ENCODE measurements at places on chromosomes 7 and 10.

- DNase-seq: no peak
These were observed 38.4 kb downstream of the ARID5B start for GRCh38 chr10:61939902-61940301.

- DNase-seq: no peak
These were observed 293.6 kb downstream of the ARHGAP12 start for GRCh38 chr10:31635009-31635408.

- DNase-seq: no peak
These were observed 111.5 kb upstream of the SVIL start for GRCh38 chr10:29746080-29746797.

DNA sequence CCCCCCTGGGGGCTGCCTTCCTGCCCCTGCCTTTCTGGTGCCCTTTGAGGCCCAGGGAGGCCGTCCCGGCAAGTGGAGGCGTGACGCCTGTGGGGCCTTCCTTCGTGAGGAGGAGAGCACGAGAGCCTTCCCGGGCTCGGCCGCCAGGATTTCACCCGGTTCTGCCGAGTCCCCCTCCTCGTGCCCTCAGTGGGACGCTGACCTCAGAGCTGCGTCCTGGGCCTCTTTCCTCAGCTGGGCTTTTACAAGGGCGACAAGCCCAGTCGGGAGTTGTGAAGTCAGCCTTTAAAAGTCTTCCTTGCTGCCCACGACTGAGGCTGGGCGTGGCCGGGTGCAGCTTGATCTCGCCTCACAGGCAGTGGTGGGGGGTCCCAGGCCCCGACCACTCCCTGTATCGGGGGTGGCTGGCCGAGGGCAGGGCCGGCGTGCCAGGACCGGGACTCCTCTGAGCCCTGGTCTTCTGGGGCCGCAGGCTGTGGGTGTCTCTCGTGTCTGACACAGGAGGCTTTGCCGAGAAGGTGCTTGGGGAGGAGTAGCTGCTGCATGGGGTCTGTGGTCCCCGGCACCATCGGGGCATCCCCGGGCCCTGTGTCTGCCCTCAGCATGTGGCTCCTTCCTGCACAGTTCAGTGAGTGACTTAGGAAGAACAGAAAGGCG is 41.8 kb downstream of the FAM20C start:
- DNase-seq: no peak

- DNase-seq: no peak
These were observed 95.4 kb upstream of the SEMA3C start for GRCh38 chr7:81014266-81014665.

DNA sequence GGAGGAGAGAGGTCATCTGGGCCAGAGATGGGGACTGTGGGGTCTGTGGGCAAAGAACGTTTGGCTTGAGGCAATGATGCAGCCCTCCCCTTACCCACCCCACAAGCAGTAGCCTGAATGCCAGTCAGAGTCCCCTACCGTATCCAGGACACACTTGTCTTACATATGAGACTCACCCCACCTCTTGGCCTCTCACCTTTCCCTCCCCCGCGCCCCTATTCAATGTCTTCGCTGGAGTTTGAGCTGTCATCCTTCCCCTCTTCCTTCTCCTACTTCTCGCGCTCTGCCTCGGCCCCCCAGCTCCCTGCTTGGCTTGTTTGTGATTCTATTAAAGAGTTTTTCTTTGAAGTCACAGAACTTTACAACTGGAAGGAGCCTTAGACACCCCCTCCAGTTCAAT is 8.9 kb downstream of the PRRT4 start:
- DNase-seq: no peak

Measured in iPS DF 6.9 (cell line).